ENCODE measurements at places on chromosomes 5 and 9.

- no peak for DNase-seq
Observed at GRCh38 chr9:68819065-68819464, 114.0 kb downstream of the PIP5K1B start.

GRCh38 chr5:171978016-171978415 is 28.4 kb downstream of the FBXW11 start:
- DNase-seq = no peak

DNA sequence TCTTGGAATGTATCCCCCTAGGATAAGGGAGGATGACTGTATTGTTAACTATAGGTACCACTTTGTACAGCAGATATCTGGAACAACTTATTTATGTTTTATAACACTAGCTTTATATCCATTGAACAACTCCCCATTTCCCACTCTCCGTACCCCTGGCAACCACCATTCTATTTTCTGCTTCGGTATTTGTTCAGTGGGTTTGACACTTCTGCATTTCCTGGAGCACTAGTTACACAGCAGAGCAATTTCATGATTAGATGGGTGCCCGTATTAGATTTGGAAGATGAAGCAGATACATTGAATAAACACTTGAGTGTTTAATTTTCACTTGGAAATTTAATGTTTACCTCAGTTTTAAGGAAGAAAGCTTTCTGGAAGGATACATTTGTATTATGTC is 67.4 kb downstream of the SLC46A2 start:
- no peak for DNase-seq

- DNase-seq = no peak
Observed at GRCh38 chr9:111936391-111936790, 39.8 kb downstream of the UGCG start.

GRCh38 chr5:140109759-140110645 is 3.9 kb upstream of the PURA start:
- DNase-seq = no peak

DNA sequence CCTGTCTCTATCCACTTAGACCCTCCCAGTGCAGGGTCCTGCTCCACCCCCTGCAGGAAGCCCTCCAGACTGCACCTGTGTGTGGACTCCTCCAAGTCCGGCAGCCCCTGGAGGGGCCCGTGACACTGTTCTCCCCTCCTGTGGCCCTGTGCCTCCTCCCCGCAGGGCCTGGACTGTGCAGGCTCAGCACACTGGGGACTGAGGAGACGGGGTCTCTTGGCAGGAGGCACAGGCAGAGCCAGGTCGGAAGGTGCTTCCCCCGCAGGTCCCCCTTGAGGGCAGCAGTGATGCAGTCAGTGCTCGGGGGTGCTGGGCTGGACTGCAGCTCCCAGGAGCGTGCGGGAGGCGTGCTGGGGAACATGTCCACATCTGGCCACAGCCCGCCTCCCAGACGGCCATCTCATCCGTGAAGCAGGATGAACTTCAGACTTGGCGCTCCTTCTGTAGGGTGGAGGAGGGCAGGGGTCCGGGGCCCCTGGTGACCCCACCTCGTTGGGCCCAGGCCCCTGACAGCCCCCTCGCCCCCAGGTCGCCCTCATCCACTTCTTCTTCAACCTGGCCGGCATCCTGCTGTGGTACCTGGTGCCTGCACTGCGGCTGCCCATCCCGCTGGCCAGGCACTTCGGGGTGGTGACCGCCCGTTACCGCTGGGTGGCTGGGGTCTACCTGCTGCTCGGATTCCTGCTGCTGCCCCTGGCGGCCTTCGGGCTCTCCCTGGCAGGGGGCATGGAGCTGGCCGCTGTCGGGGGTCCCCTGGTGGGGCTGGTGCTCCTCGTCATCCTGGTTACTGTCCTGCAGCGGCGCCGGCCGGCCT is 4.9 kb downstream of the SLC34A3 start:
- DNase-seq = no peak

GRCh38 chr5:76794871-76795270 is 24.0 kb upstream of the F2RL1 start:
- DNase-seq = no peak

GRCh38 chr9:21549251-21549765 is 67.2 kb upstream of the IFNE start:
- DNase-seq = no peak

DNA sequence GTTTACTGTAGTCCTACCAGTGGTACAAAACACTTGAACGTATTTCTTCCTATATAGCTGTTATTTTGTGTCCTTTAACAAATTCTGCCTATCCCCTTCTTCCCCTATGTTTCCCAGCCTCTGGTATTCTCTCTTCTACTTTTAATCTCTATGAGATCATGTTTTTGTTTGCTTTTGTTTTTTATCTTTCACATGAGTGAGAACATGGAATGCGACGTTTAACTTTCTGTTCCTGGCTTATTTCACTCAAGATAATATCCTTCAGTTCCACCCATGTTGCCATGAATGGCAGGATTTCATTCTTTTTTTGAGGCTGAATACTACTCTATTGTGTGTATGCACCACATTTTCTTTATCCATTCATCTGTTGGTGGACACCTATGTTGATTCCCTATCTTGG is 634.4 kb upstream of the WWC1 start:
- DNase-seq = no peak

GRCh38 chr5:78893940-78894677 is 91.0 kb downstream of the ARSB start:
- no peak for DNase-seq

DNA sequence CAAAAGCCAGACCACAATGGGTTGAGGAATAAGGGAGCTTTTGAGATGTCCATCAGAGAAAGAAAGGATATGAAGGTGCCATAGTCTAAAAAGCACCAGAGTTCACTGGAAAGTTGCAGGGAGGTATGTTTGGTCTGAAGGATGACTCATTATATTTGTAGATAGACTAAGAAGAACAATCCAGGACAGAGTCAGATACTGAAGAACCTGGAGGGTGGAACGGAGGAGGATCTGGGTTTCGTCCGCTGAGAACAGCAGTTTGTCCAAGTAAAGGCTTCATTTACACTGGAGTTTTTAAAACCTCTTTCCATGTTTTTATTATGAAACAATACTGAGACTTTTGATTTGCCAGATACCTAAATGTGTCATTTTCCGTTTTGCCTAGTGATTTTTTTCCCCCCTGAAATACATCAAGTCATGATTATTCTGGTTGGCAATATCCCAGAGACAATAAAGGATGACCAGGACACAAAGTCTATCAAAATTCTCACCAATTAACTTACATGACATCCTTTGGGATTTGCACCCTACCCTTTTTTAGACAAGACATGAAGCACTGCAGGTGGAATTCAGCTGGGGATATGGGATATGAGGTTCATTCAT is 219.9 kb downstream of the MLLT3 start:
- DNase-seq = no peak

DNA sequence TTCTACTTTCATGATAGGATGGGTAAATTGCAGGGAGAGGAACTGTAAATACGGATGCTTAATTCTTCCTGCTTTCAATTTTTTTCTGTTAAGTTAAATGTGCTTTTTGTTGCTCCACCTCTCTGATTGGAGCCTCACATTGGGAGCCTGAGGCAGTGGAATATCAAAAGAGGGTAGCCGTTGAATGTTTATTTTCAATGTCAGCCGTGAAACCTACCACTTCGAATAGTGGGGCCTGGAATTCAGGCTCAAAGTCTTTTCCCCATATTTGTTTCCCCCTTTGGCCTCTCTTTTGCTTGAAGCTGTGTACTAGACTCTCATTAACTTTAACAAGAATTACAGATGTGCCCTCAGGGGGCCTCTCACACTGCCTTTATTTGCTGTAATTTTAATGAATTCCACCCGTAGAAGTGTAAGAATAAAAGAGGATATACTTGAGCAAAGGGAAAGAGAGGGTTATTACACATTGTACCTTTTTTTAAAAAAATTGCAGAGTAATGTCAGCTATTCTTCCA is 29.0 kb downstream of the PSAT1 start:
- DNase-seq = no peak

DNA sequence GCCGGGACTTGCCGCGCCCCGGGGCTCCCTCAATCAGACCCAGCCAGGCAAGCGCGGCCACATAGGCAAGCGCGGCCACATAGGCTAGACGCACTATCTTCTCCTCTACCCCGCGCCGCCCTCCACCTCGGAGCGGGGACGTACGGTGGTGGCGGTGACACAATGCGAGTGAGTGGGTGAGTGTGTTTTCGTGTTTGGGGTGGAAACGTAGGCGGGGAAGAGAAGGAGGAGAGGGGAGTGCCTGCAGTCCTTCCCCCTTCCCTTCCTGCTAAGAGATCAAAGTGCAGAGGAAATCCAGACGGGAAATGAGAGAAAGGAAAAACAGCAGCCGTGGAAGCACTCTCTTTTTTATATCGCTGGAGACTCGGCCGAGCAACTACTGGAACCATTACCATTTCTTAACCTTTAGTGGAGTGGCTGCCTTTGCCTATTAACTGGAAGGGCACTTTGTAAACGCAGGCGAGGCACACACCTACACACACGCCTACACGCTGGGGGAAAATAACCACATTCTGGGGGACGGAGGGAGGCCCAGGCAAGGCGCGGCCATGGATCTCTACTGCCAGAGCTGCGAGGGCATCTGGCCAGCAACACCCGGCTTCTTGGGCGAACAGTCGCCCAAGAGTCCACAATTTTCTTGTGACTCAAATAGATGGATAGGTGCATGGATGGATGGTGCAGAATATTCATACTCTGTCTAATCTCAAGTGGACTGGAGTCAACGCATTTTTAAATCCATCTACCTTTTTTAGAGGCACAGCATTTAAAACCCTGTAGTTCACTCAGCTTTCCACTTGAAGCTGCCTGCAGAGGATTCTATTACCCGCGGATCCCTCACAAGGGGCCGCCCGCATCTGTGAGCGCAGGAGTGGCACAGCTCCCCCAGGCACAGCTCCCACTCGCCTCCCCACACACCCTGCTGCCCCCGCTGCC is 2.1 kb downstream of the EDIL3 start:
- DNase-seq = no peak

DNA sequence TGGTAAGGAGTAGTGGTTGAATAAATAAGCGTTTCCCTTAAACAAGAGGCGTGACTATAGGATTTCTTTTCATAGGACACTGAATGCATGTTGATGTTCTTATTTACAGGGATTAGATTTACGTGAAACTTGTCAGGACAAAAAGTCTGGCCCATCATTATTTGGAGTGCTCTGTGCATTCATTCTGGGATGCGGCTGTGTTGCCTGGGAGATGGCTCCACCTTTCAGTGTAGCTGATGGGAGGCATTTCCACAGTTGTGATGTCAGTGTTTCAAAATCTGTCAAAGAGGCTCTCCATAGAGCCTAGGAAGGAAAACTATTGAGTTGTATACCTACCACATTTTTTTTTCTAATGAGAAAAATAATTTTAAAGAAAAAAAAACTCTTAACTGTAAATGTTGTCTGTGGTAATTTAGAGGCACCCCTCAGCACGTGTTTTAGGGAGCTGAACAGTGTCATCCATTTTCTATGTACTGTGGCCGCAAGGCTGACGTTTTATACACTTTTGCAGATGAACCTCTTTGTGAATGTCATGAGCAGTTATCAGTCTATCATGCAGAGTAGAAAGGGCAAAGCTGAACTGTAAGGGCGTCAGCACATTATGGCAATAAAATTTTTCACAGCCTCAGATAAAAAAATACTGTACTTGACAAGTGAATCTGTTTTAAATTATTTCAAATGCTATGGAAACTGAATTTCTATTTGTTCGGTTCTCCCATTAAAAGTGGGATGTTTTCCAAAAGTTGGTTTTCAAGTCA is 202.7 kb downstream of the PBX3 start:
- DNase-seq = no peak

- peak; percentile 14 for DNase-seq
Observed at GRCh38 chr9:122158202-122158601, 1.4 kb downstream of the NDUFA8 start.

DNA sequence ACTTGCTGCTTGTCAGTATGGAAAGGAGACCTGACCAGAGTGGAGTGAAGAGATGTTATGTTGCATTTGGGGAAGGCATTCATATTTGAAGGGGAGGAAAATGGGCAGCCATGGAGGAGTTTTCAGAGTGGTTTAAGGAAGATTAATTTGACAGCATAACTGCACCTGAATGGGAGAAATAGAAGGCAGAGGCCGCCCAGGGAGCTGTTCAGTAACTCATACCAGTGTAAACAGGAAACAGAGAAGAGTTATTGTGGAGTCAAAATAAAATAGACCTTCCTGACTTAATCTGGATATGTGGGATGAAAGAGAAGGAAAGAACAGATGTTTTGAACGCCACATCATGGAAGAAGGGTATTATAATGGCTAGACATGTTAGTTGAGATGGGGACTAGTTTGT is 13.4 kb downstream of the SLC44A1 start:
- DNase-seq = no peak

DNA sequence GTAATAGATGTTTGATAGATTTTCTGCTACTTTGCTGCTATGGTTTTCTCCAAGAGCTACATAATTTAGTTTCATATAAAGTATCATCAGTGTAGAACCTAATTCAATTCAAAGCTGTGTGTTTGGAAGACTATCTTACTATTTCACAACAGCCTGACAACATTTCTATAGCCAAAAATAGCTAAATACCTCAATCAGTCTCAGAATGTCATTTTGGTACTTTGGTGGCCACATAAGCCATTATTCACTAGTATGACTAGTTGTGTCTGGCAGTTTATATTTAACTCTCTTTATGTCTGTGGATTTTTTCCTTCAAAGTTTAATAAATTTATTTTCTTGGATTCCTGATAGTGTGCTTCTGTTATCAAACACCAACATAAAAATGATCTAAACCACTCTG is 35.1 kb upstream of the CCDC152 start:
- no peak for DNase-seq

DNA sequence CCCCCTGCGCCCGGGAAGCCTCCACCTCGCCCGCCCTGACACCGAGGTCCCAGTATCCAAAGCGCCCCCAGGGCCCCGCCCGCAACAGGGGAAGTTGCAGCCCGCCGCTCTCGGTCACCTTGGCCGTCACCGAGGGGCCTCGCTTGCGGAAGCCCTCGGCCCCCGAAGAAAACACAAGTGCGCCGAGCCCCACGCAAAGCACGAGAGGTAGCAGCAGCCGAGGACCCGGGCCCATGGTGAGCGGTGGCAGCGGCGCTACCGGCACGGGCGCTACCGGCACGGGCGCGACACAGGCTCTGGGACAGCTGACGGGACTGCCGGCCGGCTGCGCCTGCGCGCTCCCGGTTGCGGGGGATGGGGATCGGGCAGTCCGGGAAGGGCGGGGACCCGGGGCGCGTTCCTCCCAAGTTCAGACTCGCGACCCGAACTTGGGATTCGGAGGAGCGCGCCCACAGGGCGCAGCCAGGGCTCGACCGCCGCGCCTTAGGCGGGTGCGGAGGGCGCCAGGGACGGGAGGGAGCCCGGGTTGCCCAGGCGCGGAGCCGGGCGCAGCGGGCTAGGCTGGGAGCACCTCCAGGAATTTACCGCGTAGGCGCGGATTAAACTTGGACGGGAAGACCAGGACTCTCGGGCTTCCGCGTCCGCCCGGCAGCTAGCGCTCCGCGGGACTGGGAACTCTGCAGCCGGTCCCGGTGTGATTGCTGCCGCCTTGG is at the start of gene PPIC:
Gene PPIC (minus strand): TSS at position 335 of the 713 bp plus-strand sequence. CDS start 100 bp downstream, at position 235.
- DNase-seq = no peak

GRCh38 chr5:2750026-2750757 is 1.3 kb downstream of the IRX2 start:
- DNase-seq = no peak

GRCh38 chr9:137458194-137459151 is 661 bp downstream of the NSMF start:
- DNase-seq = no peak

- DNase-seq = no peak
Observed at GRCh38 chr9:18768951-18769622, 263.9 kb downstream of the SAXO1 start.
